ENCODE measurements at places on chromosomes 16 and 17.

DNA sequence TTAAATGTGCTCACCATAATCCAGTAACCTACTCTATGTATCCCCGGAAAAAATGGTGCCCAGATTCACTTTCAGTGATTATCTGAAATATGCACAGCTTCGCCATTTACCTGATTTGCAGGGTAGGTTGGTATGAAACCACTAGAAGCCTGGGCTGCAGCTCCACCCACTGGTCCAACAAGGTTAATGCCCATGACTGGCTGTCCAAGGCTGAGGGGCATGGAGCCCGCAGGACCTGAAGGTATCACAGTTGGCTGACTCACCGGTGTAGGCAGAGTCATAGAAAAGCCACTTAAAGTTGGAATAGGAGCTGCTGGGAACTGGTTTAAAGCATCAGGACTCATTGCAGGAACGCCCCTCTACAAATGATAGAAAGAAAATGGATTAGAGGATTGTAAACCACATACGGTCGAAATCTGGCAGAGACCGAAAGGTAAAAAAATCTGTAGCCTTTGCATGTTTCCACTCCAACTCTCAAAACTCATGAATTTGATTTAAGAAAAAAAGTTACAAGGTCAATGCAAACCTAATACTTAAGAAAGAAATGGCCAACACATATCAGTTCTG, 38.6 kb downstream of the SYNRG start:
- peak; percentile 24 for DNase-seq

DNA sequence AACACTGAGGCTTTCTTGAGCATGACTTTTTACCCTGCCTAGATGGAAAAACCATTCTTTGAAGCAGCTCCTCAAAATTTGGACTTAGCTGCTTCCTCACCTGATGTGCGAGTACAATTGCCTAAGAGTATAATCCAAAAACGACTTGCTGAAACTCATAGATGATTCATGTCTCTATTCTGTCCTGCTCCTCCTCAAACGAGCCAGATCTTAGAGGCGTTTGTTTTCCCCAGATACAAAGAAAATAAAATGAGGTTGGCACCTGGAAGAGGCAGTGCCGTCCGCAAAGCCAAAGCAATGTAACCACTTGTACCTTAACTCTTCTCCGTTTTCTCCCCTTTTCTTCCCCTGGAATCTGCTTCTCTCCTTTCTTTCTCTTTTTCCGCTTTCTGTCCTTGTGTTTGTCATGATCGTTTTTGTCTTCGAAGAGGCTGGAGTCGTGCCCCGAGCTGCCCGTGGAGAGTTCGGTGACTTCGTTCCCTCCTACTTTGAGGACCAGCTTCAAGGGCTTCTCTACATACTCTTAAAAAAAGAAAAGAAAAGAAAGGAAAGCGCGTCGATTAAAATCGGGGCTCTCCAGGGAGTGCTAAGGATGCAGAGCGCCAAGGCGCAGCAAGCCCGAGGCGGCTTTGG, 895 bp downstream of the BRD7 start:
- no peak for DNase-seq

DNA sequence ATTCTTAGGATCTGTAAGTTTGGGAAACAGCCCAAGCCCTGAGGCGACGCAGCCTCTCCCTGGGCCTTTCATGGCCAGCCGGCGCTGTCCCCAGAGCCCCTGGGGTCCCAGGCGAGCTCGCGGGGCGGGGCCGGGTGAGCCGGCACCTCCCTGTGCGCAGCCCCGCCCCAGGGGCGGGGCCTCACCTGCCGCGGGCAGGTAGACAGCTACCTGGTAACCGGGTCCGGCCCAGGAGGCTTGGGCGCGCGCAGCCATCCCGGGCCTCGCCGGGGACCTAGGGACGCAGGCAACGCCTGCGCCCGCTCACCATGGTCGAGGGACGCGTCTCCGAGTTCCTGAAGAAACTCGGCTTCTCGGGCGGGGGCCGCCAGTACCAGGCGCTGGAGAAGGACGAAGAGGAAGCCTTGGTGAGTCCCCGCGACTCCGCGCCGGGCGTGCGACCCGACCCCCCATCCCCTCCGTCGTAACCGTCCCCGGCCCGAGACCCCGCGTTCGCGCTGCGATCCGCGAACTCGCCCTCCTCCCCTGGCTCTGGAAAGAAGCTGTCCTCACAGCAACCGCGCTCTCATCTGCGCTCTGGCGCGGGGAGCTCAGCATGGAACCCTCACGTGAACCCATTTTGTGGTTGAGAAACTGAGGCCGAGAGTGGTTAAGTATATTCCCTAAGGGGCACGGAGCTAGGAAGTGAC, at the start of gene ATP2C2:
Gene ATP2C2, plus strand, starts transcription at position 231 of the 689 bp plus-strand sequence. Its CDS starts 78 bp downstream, at position 309.
- no peak for DNase-seq

DNA sequence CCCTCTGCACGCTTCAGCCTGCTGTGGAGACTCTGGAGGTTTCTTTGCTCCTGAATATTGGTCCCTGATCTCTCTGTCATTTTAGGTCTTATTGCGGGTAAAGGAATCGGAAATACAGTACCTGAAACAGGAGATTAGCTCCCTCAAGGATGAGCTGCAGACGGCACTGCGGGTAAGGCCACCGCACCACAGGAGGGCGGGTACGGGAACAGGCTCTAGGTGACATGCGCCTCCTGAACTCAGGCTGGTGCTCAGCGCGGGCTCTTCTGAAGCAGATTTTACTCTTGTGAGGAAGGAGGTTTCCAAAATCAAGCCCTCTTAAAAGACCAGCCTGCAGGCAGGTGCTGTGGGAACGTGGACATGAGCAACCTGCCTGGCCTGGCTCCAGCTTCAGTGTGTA, 29.8 kb downstream of the PLD6 start:
- DNase-seq, result no peak

GRCh38 chr17:32634167-32634566, 147.4 kb downstream of the CDK5R1 start:
- no peak for DNase-seq

GRCh38 chr16:15032547-15033308, 23.1 kb downstream of the NTAN1 start:
- no peak for DNase-seq

- DNase-seq, result no peak
Observed at GRCh38 chr16:48607056-48607825, 2.7 kb downstream of the N4BP1 start.
